ENCODE measurements at places on chromosomes 3 and 15.

DNA sequence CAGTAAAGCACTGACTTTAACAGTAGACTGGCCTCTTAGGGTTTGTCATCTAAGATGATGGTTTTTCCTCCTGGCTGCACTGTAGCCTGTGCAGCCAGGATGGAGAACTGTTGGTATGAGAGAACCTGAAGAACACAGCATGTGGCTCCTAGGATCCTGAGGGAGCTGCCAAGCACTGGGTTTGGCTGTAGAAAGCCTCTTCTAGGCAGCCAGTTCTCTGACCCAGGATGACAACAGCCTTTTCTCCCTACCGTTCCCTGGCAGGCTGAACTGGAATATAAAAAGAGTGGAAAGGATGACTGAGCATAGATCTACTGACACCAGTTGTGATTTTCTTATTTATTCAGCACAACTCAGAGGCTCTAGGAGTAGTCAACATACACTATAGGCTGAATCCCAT, 34.3 kb upstream of the MANF start:
- DNase-seq, result no peak

GRCh38 chr3:103906304-103906703, 1460.4 kb upstream of the ALCAM start:
- no peak for DNase-seq

GRCh38 chr3:144295613-144296012, 324.0 kb downstream of the DIPK2A start:
- DNase-seq, result no peak

GRCh38 chr3:195282961-195283360, 12.0 kb upstream of the XXYLT1 start:
- no peak for DNase-seq
